Lower lobe of right lung (tissue), 2 donors: ENCODE measurements at places on chromosomes 5 and 9. TPM values are rescaled to one million over a fixed set of nuclear protein-coding genes. Genes with fewer than 3 reads are reported as not detected.

Gene MSX2
- 0.27 TPM for total RNA-seq

Gene LCN1
- total RNA-seq = not detected

Gene PCDHGA8
- 1.5 TPM for total RNA-seq

Gene PDLIM4
- 6.7 TPM for total RNA-seq

Gene GFPT2
- total RNA-seq = 13.4 TPM

DNA sequence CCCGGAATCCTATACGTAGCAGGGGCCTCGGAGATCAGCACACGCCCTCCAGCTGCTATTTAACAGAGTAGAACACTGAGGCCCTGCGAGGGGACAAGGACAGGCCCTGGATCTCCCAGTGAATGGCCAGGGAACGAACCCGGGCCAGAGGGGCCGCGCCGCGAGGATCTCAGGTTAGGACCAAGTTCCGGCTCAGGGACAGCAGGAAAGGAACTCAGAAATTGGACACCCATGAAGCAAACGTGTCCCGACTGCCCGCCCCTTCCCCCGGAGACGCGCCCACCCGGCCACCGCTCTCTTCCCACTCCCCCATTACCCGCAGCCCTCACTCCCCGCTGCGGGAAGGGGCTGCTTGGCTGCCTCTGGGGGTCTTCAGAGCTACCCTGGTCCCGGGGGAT, 1.0 kb upstream of the FOXE1 start:
- DNase-seq = no peak
- H3K4me3 ChIP-seq = no peak overlapping the region
- H3K27me3 ChIP-seq = peaks cover 98% of the 10 kb centered on the region
- peaks cover 35% of the 10 kb centered on the region for H3K4me1 ChIP-seq
- no peak overlapping the region for H3K27ac ChIP-seq

- no peak overlapping the region for H3K27ac ChIP-seq
- no peaks in the 10 kb centered on the region for H3K4me1 ChIP-seq
- no peaks in the 10 kb centered on the region for H3K27me3 ChIP-seq
- DNase-seq = no peak
Measured at GRCh38 chr9:10604927-10605326, 7.9 kb downstream of the PTPRD start.

- H3K4me1 ChIP-seq = no peaks in the 10 kb centered on the region
- H3K36me3 ChIP-seq = no peaks in the 10 kb centered on the region
- no peaks in the 10 kb centered on the region for H3K27me3 ChIP-seq
- H3K4me3 ChIP-seq = no peak overlapping the region
- H3K27ac ChIP-seq = no peak overlapping the region
- no peak for DNase-seq
Measured at GRCh38 chr5:98111686-98112085, 661.8 kb upstream of the RGMB start.

GRCh38 chr9:106143781-106144180, 449.4 kb downstream of the TMEM38B start:
- DNase-seq = no peak
- H3K36me3 ChIP-seq = no peaks in the 10 kb centered on the region
- H3K27me3 ChIP-seq = no peaks in the 10 kb centered on the region
- H3K27ac ChIP-seq = no peak overlapping the region
- H3K4me3 ChIP-seq = no peak overlapping the region

DNA sequence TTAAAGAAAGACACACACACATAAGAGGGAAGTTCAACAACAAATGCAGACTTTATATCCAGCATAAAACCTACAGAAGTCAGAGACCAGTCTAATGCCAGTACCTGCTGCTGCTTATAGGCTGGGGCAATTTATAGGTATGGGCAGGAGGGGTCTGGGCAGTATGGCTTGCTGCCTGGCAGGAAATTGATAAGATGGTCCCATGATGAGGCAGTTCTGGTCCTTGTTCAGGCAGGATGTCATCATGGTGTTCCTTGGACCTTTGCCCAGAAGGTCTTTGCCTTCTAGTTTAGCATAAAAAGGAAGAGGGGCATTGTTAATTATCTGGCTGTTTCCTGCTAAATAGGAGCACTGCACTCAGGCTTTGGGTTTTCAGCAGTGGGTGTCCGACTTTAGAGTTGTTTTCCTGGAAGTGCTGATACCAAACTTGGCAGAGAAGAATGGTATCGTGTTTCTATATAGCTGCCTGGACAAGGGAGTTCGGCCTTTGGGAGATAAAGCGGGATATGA, 10.4 kb upstream of the PDCD1LG2 start:
- H3K4me3 ChIP-seq = no peak overlapping the region
- peaks cover 10% of the 10 kb centered on the region for H3K4me1 ChIP-seq
- H3K36me3 ChIP-seq = no peaks in the 10 kb centered on the region
- peak overlapping the region; percentile 76 for H3K27ac ChIP-seq
- no peaks in the 10 kb centered on the region for H3K27me3 ChIP-seq
- no peak for DNase-seq

DNA sequence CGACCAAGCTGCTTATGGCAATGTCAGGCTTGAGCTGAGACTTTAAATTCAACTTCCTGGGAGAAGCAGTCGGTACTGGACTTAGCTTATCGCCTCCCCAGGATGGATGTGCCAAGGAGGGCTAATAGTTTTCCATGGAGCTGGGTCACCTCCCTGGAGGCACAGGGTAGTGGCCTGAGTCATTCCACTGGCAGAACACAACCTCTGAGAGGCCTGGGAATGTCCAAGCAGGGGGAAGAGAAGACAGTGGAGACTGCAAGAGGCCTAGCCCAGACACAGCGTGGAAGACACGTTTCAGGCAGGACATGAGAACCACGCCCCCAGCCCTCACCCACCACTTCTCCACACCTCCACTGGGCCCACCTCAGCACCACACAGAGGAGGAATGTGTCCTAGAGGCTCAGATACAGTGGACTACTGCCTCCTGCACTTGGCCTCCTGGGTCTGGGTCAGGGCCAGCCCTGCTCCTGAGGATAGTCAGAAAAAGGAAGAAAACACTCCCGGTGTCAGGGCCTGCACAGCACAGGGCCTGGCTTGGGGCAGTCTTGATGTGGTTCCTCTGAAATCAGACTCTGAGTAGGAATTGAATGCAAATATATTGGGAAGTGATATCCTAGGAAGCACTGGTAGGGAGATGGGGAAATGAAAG, 171.8 kb downstream of the FSTL4 start:
- no peaks in the 10 kb centered on the region for H3K27me3 ChIP-seq
- no peaks in the 10 kb centered on the region for H3K36me3 ChIP-seq
- no peak overlapping the region for H3K27ac ChIP-seq
- no peak overlapping the region for H3K4me3 ChIP-seq
- no peak for DNase-seq

DNA sequence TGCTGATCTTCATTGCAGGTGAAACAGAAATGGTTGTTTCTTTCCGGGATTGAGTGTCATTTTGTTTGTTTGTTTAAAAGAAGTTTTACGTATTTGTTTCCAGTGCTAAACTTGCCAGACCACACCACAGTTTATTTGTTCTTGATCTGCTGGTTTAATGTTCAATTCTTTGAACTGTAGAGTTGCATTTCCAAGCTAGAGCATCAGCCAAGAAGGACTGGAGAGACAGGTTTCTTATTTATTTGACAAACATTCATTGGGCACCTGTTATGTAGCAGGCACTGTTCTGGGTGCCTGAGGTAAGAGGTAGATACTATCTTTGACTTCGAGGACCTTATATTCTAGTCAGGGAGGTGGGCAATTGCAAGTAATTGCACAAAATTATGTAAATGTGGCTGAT, 45.0 kb downstream of the MCCC2 start:
- H3K36me3 ChIP-seq = peaks cover 50% of the 10 kb centered on the region
- no peak overlapping the region for H3K4me3 ChIP-seq
- H3K27me3 ChIP-seq = no peaks in the 10 kb centered on the region
- DNase-seq = no peak
- H3K4me1 ChIP-seq = no peaks in the 10 kb centered on the region

- DNase-seq = no peak
- no peaks in the 10 kb centered on the region for H3K4me1 ChIP-seq
- no peak overlapping the region for H3K4me3 ChIP-seq
- H3K36me3 ChIP-seq = no peaks in the 10 kb centered on the region
- no peak overlapping the region for H3K27ac ChIP-seq
- H3K27me3 ChIP-seq = no peaks in the 10 kb centered on the region
Measured at GRCh38 chr5:132142459-132142858, 68.9 kb downstream of the CSF2 start.

DNA sequence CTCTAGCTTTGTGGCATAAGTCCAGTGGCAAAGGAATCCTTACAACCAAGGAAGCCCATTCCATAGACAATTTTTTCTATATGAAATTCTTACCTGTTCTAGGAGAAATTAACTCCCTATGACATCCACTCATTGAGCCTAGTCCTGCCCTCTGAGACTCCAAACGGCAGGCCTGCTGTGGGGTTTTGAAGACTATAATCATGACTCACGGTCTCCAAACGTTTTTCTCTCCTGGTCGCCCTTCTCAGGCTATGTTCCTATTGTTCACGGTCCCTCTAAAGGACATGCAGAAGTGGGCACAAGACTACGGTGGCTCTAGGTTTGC, 611 bp downstream of the EXOSC3 start:
- peaks cover 43% of the 10 kb centered on the region for H3K36me3 ChIP-seq
- H3K27ac ChIP-seq = peak overlapping the region; percentile 89
- DNase-seq = no peak
- H3K4me3 ChIP-seq = peak overlapping the region; percentile 95
- H3K27me3 ChIP-seq = peaks cover 5% of the 10 kb centered on the region

GRCh38 chr5:76606701-76607100, 16.5 kb downstream of the F2RL2 start:
- no peaks in the 10 kb centered on the region for H3K27me3 ChIP-seq
- no peak overlapping the region for H3K4me3 ChIP-seq
- no peak for DNase-seq
- peaks cover 3% of the 10 kb centered on the region for H3K36me3 ChIP-seq

GRCh38 chr9:87687207-87687606, 38.7 kb upstream of the CTSL start:
- H3K27me3 ChIP-seq = no peaks in the 10 kb centered on the region
- H3K4me1 ChIP-seq = peaks cover 32% of the 10 kb centered on the region
- peaks cover 47% of the 10 kb centered on the region for H3K36me3 ChIP-seq
- no peak overlapping the region for H3K4me3 ChIP-seq
- no peak overlapping the region for H3K27ac ChIP-seq
- DNase-seq = no peak

DNA sequence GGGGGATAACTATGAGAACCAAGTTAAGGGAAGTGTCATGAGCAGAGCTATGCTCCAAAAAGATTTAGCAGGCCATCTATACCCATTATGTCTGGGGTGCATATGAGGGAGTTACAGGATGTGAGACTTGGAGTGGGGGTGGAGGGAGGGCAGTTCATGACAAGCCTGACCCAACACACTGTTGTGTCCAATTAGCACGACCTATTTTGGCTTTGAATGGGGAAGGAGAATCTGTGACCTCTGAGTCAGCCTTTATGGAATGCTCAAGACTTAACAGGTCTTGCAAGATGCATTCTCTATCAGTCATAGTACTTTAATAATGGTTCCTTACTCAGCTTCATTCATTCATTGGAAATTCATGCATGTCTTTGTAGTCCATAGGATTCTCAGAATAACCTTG, 71.7 kb downstream of the GRIA1 start:
- H3K4me1 ChIP-seq = no peaks in the 10 kb centered on the region
- no peak overlapping the region for H3K27ac ChIP-seq
- H3K27me3 ChIP-seq = no peaks in the 10 kb centered on the region
- DNase-seq = no peak
- H3K36me3 ChIP-seq = no peaks in the 10 kb centered on the region
- H3K4me3 ChIP-seq = no peak overlapping the region

DNA sequence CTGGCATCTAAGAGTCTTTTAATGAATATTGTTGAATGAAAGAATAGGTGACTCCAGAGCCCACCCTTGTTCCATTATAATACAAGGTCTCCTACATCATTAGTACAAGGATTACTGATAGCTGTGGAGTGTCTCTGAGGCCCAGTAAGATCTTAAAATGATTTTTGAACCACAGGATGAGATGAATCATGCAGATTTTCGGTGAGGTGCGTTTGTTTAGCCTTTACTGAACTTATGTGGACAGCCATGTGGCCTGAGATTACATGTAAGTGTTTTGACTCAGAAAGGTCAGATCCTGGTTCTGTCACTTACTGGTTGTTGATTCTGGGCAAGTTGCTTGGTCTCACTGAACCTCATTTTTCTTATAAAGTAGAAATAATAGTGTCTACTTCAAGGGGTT, 21.6 kb downstream of the NFX1 start:
- peaks cover 100% of the 10 kb centered on the region for H3K36me3 ChIP-seq
- H3K27me3 ChIP-seq = no peaks in the 10 kb centered on the region
- H3K4me1 ChIP-seq = peaks cover 3% of the 10 kb centered on the region
- H3K4me3 ChIP-seq = no peak overlapping the region

GRCh38 chr5:87400305-87400899, 12.3 kb downstream of the CCNH start:
- peaks cover 87% of the 10 kb centered on the region for H3K36me3 ChIP-seq
- DNase-seq = no peak
- peaks cover 21% of the 10 kb centered on the region for H3K4me1 ChIP-seq
- no peak overlapping the region for H3K27ac ChIP-seq
- H3K4me3 ChIP-seq = no peak overlapping the region

GRCh38 chr5:94690778-94691177, 72.3 kb downstream of the SLF1 start:
- no peak overlapping the region for H3K27ac ChIP-seq
- no peak overlapping the region for H3K4me3 ChIP-seq
- no peaks in the 10 kb centered on the region for H3K27me3 ChIP-seq
- H3K36me3 ChIP-seq = peaks cover 29% of the 10 kb centered on the region
- DNase-seq = no peak

GRCh38 chr9:124197177-124198095, 60.3 kb upstream of the NEK6 start:
- no peaks in the 10 kb centered on the region for H3K36me3 ChIP-seq
- H3K27ac ChIP-seq = peak overlapping the region; percentile 62
- no peaks in the 10 kb centered on the region for H3K4me1 ChIP-seq
- H3K27me3 ChIP-seq = no peaks in the 10 kb centered on the region
- no peak overlapping the region for H3K4me3 ChIP-seq
- DNase-seq = peak; percentile 76

DNA sequence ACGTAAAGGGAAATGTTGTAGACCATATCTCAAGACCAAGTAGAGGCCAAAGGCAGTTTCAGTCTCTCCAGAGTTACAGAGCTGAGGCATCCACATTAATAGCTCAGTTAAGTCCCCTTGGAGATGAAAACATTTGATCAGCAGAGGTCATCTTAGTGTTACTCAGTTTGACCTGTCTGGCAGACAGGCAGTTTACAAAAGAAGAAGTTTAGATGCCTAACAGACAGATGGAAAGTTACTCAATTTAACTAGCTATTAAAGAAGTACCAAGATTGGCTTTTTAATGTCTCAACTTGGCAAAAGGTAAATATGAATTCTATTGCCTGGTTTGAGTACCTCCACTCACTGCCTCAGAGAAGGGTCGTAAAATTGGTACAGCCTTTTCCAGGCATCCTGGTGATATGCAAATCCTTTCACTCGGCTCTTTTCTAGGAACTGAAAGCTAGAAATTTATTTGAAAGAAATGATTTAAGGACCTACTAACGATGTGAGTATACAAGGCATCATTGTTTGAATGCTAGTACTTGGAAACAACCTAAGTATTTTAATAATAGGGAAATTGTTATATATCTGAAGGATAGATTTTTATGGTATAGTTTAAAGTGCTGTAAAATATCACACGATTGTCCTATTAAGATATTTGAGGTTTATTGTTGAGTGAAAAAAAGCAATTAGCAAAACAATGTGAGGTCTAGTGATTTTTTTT, 14.8 kb downstream of the ACO1 start:
- H3K4me3 ChIP-seq = no peak overlapping the region
- DNase-seq = no peak
- H3K27me3 ChIP-seq = no peaks in the 10 kb centered on the region
- no peaks in the 10 kb centered on the region for H3K36me3 ChIP-seq
